ENCODE measurements at places on chromosomes 1 and 21. TPM values are rescaled to one million over a fixed set of nuclear protein-coding genes. Genes with fewer than 3 reads are reported as not detected.

- no peaks in the 10 kb centered on the region for H3K27me3 ChIP-seq
- peak; percentile 93 for DNase-seq
- H3K4me1 ChIP-seq: peaks cover 15% of the 10 kb centered on the region
- H3K27ac ChIP-seq: peak within 1 kb of the TSS; percentile 89
- no peaks in the 10 kb centered on the region for H3K36me3 ChIP-seq
Observed at GRCh38 chr1:181088079-181089016, at the start of gene IER5. Gene IER5, plus strand, starts transcription at chr1:181088700. Its CDS starts 203 bp downstream, at chr1:181088903.

The FCRL2 gene
- polyA plus RNA-seq: not detected

DNA sequence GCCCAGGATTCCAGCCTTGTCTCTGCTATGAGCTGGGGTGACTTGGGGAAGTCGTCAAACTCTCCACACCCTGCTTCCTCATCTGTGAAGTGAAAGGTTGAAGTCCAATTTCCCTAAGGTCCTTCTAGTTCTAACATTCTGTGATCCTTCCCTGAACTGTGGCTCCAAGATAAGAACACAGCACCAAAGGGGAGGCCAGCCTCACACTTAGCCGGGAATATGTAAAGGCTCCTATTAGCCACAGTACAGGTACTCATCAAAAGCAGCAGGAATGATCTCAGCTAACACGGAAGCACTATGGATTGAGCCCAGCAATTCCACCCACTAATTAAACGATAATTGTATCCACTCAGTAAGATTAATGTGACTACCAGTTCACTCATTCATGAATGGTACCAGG lies 4.0 kb downstream of the SLC30A10 start:
- no peak for DNase-seq
- no peak overlapping the region for H3K27ac ChIP-seq
- no peaks in the 10 kb centered on the region for H3K27me3 ChIP-seq
- peaks cover 17% of the 10 kb centered on the region for H3K36me3 ChIP-seq

The SPRR1A gene
- not detected for polyA plus RNA-seq

DNA sequence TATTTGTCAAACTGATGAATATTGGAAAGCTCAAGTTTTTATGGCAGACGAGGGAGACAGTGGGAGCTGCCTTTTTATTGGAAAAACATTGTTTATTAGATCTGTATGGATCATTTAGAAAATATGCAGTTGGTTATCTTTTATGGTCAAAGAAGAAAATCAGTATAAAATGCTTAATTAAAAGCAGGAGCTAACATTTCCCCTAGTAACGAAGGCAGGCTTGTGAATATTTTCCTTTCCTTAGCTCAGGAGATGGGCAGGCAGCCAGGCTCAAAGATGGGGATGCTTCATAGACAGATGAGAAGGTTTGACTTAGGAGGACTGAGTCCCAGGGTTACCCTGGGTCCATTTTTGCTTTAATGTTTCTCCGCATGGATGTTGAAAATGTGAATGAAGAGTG lies 26.0 kb downstream of the ROR1 start:
- no peak overlapping the region for H3K4me3 ChIP-seq
- no peak for DNase-seq
- no peaks in the 10 kb centered on the region for H3K4me1 ChIP-seq
- H3K27ac ChIP-seq: no peak overlapping the region
- H3K27me3 ChIP-seq: no peaks in the 10 kb centered on the region
- H3K36me3 ChIP-seq: no peaks in the 10 kb centered on the region

The RNF11 gene
- polyA plus RNA-seq: 203 TPM

GRCh38 chr1:27137544-27138075 lies 17.3 kb downstream of the SLC9A1 start:
- peaks cover 33% of the 10 kb centered on the region for H3K4me1 ChIP-seq
- no peaks in the 10 kb centered on the region for H3K27me3 ChIP-seq
- no peak overlapping the region for H3K27ac ChIP-seq
- no peak overlapping the region for H3K4me3 ChIP-seq
- H3K36me3 ChIP-seq: peaks cover 12% of the 10 kb centered on the region

The FMN2 gene
- 55.3 TPM for polyA plus RNA-seq

- H3K4me1 ChIP-seq: no peaks in the 10 kb centered on the region
- H3K4me3 ChIP-seq: no peak overlapping the region
- no peaks in the 10 kb centered on the region for H3K36me3 ChIP-seq
- no peak overlapping the region for H3K27ac ChIP-seq
- DNase-seq: no peak
Observed at GRCh38 chr1:166432655-166433054, 265.9 kb upstream of the FAM78B start.

- H3K27ac ChIP-seq: no peak overlapping the region
- no peaks in the 10 kb centered on the region for H3K36me3 ChIP-seq
- no peak for DNase-seq
- H3K4me1 ChIP-seq: peaks cover 15% of the 10 kb centered on the region
Observed at GRCh38 chr1:166972826-166973225, 2.5 kb downstream of the ILDR2 start.

GRCh38 chr1:10958614-10959013 lies 53.8 kb upstream of the TARDBP start:
- H3K27ac ChIP-seq: no peak overlapping the region
- H3K4me1 ChIP-seq: peaks cover 40% of the 10 kb centered on the region
- H3K36me3 ChIP-seq: no peaks in the 10 kb centered on the region
- DNase-seq: no peak

The DMBX1 gene
- 0.23 TPM for polyA plus RNA-seq

Data from spinal cord (tissue), 10 donors.